ENCODE measurements at places on chromosomes 4 and X.

GRCh38 chr4:147408189-147408588 lies 72.7 kb upstream of the EDNRA start:
- no peak for DNase-seq

DNA sequence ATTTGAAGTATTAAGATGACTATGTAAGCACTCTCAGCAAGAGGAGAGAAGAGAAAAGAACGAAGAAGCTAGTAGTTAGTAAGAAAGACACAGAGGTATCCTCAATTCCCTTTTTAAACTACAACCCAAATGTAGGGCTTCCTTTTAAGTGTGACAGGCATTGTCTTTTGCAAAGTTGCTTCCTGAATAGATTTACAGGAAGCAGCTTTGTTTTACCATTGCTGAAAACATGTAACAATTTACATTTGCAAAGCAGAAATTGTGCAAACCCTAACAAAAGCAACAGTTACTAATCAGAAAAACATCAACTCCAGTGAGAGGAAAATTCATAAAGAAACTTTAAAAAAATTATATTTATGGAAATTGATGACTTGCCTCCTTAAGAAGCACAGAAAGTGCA lies 96.4 kb downstream of the FAM13A start:
- no peak for DNase-seq

- no peak for DNase-seq
Observed at GRCh38 chr4:57303012-57303751, 193.0 kb upstream of the IGFBP7 start.

DNA sequence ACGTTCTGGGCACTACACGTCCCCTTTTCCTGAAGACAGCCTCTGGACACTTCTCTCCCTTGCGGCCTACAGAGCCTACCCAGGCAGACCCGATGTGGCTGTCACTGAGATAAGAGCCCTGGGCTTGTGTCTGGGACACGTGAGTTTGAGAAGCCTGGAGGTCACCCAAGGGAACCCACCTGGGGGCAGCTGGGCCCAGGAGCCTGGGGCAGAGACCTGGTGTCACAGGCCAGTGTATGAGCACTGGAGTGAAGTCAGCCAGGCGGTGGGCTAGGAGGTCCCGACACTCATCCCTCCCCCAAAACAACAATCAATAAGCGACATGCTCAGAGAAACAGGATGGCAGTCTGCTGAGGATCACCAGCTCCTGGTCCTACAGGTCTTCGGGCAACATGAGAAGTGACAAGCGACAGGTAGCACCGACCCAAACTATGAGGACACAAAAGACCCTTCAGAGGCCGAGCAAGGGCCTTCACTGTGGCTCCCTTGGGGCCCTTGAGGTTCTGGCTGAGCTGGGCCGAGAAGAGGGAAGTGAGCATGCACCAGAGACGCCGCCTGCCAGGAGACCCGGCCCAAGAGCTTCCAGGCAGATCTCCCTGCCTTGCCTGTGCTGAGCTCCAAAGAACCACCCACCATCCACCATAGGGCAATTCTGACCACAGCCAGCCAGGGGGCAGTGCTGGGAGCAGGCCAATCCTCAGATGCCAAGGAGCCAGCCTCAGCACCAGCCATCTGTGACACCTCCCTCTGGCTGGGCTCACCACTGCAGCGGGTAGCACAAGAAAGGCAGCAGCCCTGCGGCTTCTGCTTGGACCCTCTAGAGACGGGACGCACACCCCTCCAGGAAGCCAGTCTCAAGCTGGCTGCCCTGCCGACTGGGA lies 11.0 kb upstream of the DUSP9 start:
- no peak for DNase-seq

DNA sequence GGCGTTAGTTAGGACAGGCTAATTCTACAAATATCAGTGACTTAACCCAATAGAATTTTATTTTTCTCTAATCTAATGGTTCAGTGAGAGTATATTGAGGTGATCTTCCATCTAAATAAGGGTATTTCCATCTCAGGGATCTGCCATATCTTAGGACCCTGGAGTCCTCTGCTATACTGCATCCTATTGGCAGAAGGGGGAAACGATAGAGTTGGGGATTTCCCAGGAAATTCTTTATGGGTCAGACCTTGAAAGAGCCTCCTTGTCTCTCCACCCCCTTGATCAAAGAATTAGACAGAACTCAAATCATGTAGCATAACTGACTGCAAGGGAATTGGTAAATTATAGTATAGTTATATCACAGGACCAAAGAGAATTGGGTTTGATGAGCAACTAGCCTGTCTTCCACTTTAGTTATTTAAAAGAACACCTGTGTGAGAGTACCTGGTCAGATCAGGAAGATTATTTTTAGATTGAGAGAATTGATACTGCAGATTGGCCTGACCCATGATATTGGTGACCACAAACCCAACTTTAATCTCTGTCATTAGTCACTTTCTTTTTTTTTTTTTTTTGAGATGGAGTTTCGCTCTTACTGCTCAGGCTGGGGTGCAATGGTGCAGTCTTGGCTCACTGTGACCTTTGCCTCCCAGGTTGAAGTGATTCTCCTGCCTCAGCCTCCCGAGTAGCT lies 25.6 kb downstream of the SMARCA5 start:
- DNase-seq = no peak

DNA sequence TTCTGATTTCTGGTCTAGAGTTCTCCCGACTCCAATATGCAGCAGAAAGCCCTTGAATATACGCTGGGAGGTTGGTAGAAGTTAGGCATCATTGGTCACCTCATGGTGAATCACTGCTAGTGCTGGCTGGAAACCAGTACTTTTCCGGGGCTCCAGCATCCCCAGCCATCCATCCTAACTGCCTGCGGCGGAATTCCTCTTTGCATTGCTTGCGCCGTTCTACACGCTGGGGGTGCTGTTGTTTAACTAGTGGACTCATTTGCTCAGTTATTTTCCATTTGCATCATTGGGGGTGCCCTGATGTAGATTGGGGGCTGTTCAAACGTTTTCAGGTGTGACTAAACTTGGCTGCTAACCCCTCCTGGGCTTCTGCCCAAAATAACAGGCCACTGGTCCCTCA lies 23.3 kb upstream of the GPR50 start:
- no peak for DNase-seq
